Type B pancreatic cell (in vitro differentiated cells): ENCODE measurements at places on chromosomes 16 and 17. TPM values are rescaled to one million over a fixed set of nuclear protein-coding genes. Genes with fewer than 3 reads are reported as not detected.

- no peak for DNase-seq
- H3K4me3 ChIP-seq: no peak overlapping the region
- H3K27ac ChIP-seq: no peak overlapping the region
Measured at GRCh38 chr17:32933881-32934280, 5.9 kb downstream of the TMEM98 start.

- H3K4me3 ChIP-seq: no peak overlapping the region
- H3K27ac ChIP-seq: no peak overlapping the region
- no peak for DNase-seq
- H3K27me3 ChIP-seq: no peaks in the 10 kb centered on the region
Measured at GRCh38 chr17:64117981-64118979, 11.7 kb downstream of the ERN1 start.

DNA sequence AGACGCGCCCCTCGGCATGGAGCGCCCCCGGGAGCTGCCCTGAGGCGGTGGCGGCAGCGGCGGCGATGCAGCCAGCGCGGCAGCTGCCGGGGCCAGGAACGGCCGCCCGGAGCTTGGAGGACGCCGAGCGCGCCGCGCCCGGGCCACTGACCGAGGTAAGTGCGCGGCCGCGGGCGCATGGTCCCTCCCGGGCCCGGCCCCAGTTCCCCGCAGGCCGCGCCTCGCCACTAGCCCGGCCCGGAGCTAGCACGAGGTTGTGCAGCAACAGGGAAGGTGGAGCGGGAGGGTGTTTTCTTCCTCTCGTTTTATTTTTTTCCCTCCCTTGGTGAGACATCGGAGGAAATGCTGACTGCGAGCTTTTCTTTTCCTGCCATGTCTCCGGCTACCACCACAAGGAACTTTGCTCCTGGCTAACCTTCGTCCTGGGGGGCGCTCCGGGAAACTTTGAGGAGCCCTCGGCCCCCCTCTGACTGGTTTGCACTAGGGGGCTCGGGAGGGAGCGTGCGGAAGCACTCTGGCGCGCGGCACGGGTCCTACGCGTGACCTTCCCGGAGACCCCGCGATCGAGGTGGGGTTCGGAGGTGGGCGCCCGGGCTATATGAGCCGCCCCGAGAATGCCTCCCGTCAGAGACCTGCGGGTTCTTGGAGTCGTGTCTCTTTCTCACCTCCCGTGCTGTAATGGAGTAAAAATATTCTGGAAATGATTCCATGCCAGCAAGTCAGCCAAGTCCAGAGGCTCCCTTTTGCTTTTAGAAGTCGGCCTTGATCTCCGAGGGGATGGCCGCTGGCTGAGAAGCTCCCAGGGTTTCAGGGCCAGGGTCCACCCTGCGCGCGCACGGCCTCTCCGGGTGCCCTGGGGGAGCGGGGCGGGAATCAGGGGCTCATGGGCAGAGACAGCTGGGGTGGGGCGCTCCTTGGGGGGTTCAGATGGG is 868 bp downstream of the KCNJ12 start:
- H3K27ac ChIP-seq: no peak overlapping the region
- no peak for DNase-seq
- H3K4me3 ChIP-seq: peak overlapping the region; percentile 80
- peaks cover 43% of the 10 kb centered on the region for H3K27me3 ChIP-seq

- DNase-seq: no peak
- no peaks in the 10 kb centered on the region for H3K4me1 ChIP-seq
- H3K36me3 ChIP-seq: peaks cover 8% of the 10 kb centered on the region
- no peaks in the 10 kb centered on the region for H3K27me3 ChIP-seq
Measured at GRCh38 chr17:78675316-78675616, 98.1 kb upstream of the DNAH17 start.

GRCh38 chr17:53227111-53227510 is 595.6 kb upstream of the KIF2B start:
- no peaks in the 10 kb centered on the region for H3K36me3 ChIP-seq
- DNase-seq: no peak
- no peak overlapping the region for H3K27ac ChIP-seq
- no peaks in the 10 kb centered on the region for H3K4me1 ChIP-seq
- H3K4me3 ChIP-seq: no peak overlapping the region
- no peaks in the 10 kb centered on the region for H3K27me3 ChIP-seq

GRCh38 chr17:38733282-38733981 is 3.3 kb downstream of the CISD3 start:
- H3K27me3 ChIP-seq: peaks cover 3% of the 10 kb centered on the region
- H3K27ac ChIP-seq: peak overlapping the region; percentile 77
- H3K4me1 ChIP-seq: peaks cover 33% of the 10 kb centered on the region

GRCh38 chr17:19242323-19242722 is 5.2 kb downstream of the EPN2 start:
- H3K27ac ChIP-seq: peak overlapping the region; percentile 93
- H3K27me3 ChIP-seq: no peaks in the 10 kb centered on the region
- peaks cover 32% of the 10 kb centered on the region for H3K4me1 ChIP-seq
- peaks cover 17% of the 10 kb centered on the region for H3K36me3 ChIP-seq
- no peak for DNase-seq

DNA sequence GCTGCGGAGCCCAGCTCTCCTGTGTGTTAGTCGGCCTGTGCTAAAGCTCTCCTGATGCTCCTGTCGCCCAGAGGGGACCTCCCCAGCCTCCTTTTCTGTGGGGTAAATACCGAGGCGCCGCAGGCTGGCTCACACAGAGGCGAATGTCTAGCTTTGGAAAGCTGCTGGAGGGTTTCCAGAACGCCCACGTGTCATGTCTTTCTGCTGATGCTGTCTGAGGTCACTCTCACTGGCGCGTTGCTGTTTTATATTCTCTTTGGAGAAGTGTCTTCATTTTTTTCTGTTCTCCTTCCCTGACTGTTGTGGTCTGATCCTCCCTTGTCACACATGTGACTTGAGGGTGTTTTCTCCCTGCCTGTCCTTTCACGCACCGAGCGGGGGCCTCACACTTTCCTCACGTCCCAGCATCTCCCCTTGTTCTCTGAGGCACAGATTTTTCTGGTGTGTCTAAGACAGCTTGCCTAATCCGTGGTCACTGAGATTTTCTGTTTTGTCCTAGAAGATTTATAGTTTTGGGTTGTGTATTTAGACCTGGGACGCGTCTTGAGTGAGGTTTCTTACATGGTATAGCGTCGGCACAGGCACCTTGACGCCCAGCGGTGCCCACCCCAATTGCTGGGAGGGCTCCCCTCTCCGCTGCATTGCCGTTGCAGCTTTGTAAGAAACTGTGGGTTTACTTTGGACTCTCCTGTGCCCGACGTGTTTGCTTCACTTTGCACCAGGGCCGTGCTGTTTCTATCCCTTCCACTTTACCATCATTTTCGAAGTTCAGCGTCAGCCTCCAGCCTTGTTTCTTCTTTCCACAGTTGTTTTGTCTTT is 92.1 kb upstream of the ZNF750 start:
- no peaks in the 10 kb centered on the region for H3K27me3 ChIP-seq
- H3K27ac ChIP-seq: peak overlapping the region; percentile 8
- peaks cover 13% of the 10 kb centered on the region for H3K36me3 ChIP-seq
- peak; percentile 60 for DNase-seq
- H3K4me3 ChIP-seq: no peak overlapping the region
- no peaks in the 10 kb centered on the region for H3K4me1 ChIP-seq

DNA sequence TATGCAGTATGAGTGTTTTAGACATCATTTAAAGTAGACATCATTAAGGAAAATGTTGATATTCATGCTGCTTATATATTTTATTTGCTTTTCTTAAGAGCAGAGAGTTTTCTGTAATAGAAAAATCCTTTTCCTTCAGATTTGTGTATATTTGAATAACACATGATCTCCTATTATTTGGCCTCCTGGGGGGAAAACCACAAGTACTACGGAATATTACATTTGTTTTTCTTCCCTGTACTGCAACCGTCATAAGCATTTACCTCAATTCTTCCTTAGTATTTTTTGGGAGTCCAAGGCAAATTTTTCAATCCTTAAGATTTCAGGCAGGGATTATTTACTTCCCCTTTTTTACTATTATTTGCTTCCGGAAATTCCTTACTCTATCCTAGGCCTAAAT is 6.0 kb downstream of the RSPRY1 start:
- H3K27me3 ChIP-seq: no peaks in the 10 kb centered on the region
- no peak for DNase-seq
- peaks cover 38% of the 10 kb centered on the region for H3K4me1 ChIP-seq
- H3K36me3 ChIP-seq: no peaks in the 10 kb centered on the region

DNA sequence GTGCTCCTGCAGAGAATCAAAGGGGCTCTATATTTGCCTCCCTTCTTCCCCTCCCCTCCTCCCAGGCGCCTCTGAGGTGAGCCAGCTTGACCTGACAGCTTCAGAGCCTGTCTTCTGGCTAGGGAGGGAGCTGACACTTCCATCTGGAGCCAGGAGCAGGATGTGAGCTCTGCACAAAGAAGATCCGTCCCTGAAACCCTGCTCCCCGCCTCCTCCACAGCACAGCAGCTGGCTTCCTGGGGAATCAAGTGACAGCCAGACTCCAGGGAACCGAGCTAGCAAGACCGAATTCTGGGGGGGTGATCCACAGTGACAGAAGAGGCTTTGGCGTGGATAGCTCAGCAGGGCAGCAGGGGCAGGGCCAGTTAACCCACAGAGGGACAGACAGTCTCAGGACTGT is 37.2 kb downstream of the CCDC182 start:
- no peak overlapping the region for H3K27ac ChIP-seq
- H3K27me3 ChIP-seq: peaks cover 16% of the 10 kb centered on the region
- no peak for DNase-seq
- no peaks in the 10 kb centered on the region for H3K36me3 ChIP-seq
- H3K4me3 ChIP-seq: peak overlapping the region; percentile 16

The C16orf89 gene
- total RNA-seq: 0.75 and 2.1 TPM in 2 replicates

The SMPD3 gene
- total RNA-seq: 4.5 and 9.8 TPM in 2 replicates
